ENCODE measurements at places on chromosomes 4 and X.

- no peak for DNase-seq
Measured at GRCh38 chr4:15077969-15078368, 75.7 kb downstream of the CPEB2 start.

DNA sequence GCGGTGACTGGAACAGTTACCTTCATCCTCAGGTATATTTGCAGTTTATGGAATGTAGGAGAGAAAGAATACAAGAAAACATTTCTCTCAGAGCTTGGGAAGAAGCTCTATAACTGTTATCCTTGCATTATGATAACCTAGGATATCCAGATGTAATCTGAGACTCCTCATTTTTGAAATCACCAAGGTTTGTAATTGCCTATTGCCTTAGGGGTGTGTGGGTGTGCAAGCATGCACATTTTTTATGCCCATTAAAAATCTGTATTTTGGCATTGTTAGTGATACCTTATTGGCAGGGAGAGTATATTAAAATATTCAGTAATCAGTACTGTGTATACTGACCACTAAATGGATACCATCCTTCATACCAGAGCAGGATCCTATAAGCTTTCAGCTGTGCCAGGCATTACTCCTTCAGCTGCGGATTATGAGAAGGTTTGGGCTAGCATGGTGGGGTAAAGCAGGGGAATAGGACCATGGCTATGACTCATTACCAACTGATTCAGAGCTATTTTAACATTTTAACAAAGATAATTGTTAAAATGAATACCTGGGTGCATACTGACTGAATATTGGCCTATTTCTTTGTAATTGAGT is 8.3 kb downstream of the SEC24B start:
- no peak for DNase-seq

- DNase-seq = no peak
Measured at GRCh38 chr4:165222651-165222994, 15.3 kb downstream of the KLHL2 start.

DNA sequence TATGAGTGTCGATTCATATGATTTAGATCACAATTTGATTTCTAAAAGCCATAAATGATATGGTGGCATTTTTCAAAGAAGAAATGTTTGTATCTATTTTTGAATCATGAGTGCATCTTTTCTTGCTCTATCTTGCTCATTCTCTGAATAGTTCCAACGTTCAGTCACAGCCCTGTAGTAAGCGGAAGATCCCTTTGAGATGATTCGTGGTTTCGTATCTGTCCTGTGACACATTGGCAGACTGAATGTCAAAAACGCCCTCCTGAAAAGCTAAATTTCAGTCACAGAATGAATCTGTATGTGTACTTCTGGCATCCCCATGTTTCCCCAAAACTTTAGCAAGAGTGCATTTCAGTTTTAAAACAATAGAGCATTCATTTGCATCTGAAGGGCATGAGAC is 1066.9 kb upstream of the TENM3 start:
- no peak for DNase-seq

GRCh38 chrX:124228849-124229248 is 103.6 kb upstream of the TEX13D start:
- DNase-seq = no peak

DNA sequence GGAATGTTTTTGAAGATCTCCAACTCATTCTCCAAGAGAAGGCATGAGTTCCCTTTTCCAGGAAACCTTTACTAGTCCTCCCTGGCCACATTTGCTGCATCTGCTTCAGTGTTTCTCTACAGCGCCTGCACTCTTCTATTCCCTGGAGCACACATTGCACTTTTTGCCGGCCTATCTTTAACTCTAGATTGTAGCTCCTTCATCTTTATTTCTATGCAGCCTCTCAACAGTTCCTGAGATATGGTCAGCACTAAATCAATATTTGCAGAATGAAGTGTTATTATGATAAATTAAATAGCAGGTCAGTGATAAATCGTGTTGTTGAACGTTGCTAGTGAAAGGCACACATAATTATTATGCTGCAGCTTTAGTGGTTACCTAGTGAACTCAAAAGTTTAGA is 88.3 kb downstream of the VCX3A start:
- DNase-seq = no peak

GRCh38 chr4:26557164-26557563 is 26.7 kb upstream of the TBC1D19 start:
- no peak for DNase-seq
